ENCODE measurements at places on chromosomes 4 and X.

DNA sequence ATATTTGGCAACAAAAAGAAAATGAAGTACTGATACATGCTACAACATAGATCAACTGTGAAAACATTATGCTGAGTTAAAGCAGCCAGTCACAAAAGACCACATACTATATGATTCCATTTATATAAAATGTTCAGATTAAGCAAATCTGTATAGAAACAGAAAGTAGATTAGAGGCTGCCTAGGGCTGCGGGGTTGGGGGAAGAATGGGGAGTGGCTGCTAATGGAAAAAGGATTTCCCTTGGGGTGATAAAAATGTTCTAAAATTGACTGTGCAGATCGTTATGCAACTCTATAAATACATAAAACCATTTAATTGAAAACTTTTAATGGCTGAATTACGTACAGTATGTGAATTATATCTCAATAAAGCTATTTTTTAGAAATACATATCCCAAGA lies 46.8 kb downstream of the NEK1 start:
- no peak for DNase-seq

DNA sequence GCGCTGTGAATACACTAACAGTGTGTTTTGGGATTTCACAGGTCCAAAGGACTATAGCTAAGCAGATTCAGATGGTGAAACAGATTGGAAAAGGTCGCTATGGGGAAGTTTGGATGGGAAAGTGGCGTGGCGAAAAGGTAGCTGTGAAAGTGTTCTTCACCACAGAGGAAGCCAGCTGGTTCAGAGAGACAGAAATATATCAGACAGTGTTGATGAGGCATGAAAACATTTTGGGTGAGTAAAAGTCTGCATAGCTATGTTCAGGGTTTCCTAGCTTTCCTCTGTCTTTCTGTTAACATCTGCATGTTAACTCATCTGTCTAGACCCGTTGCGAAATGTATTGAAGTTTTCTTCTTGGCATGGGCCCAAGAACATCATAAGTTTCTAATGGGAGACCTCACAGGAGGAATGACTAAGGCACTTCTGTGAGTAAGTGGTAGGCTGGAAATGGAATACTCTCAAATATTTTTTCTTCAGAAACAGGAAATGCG lies 372.1 kb downstream of the BMPR1B start:
- peak; percentile 98 for DNase-seq

DNA sequence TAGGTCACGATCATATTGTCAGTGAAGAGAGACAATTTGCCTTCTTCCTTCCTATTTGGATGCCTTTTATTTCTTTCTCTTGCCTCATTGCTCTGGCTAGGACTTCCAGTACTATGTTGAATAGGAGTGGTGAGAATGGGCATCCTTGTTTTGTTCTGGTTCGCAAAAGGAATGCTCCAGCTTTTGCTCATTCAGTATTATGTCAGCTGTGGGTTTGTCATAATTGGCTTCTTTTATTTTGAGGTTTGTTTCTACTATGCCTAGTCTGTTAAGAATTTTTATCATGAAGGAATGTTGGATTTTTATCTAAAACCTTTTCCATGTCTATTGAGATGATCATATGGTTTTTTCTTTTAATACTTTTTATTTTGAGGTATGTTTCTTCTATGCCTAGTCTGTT lies 152.3 kb upstream of the MAD2L1 start:
- DNase-seq, result no peak

DNA sequence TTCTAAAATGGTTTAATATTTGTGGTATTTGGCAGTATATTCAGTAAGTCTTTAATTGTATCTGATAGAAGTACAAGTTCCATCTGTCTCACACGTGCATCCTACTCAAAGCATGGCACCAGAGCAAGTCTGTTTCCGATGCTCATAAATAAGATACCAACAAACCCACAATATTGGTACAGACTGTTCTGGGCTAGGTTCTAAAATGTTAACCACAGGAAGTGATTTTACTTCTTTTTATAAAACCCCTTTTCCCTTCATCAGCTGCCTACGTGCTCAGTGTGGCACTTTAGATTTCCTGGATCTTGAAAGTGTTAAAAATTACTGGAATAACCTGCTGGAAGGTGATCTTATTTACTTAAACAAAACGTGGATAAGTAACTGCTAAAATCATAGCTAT lies 165.1 kb downstream of the CFAP299 start:
- DNase-seq, result no peak

GRCh38 chr4:30903502-30904214 lies 183.5 kb downstream of the PCDH7 start:
- DNase-seq, result no peak

- DNase-seq, result no peak
Observed at GRCh38 chr4:79210636-79211049, 115.2 kb downstream of the NAA11 start.

DNA sequence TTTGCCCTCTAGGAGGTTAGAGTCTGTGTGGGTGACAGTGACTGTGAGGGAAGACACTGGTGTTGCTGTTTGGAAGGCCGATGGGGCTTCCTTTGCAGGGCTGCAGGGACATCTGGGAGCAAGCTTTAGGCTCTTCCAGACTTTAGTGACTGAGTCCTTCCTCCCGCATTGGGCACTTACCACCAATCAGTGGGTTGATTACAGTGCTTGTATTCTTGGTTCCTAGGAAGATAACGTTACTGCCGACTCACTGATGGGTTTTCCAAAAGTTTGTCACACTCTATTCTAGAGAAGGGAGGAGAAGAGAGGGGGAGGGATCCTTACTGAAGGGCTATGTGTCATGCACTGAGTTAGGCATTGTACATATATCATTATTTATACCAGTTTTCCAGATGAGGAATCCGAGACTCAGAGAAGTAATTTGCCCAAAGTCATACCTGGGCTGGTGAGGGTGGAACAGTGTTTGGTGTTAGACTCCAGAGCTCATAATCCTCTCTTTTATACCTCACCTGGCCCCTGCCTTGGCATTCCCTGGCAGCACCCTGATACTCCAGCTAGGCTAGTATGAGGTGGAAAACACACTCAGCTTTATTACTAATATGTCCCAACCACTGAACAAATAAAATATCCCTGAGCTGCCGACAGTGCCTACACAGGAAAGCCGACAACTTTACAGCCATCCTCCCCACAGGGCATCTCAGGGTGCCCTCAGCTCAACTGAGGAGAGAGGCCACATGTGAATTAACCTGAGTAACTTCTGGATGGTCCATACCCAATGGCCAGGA lies 3.8 kb downstream of the CHST7 start:
- DNase-seq, result no peak

GRCh38 chr4:176675810-176676209 lies 116.9 kb downstream of the VEGFC start:
- DNase-seq, result no peak

- peak; percentile 82 for DNase-seq
Observed at GRCh38 chrX:134631426-134632346, 26.6 kb downstream of the PLAC1 start.

GRCh38 chrX:74382613-74383012 lies 38.7 kb upstream of the SLC16A2 start:
- peak; percentile 74 for DNase-seq

GRCh38 chrX:50075630-50076339 lies 125.0 kb downstream of the AKAP4 start:
- no peak for DNase-seq

DNA sequence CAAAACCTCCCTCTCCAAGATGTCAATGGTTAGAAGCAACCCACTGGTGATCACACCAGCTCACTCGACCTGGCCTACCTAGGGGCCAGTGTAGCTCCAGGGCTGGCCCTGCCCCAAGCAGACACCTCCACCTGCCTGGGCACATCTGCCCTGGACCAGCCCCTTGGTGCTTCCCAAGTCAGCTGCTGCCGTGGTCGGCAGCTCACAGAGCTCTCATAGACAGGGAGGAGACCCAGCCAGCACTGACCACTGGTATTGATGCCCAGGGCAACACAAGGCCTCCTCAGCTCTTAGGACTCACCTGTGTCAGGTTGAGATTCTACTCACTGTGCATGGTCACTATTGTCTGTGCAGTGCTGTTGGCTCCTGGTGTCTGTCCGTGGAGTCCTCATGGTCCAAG lies 51.7 kb downstream of the SEPSECS start:
- DNase-seq, result no peak
